Activated naive CD4-positive, alpha-beta T cell treated with anti-CD3 and anti-CD28 coated beads, Interleukin-2, amount 10 ng/mL, durations not matched to agents 5 hours and 36 hours (primary cell): ENCODE measurements at places on chromosomes 12 and 14. TPM values are rescaled to one million over a fixed set of nuclear protein-coding genes. Genes with fewer than 3 reads are reported as not detected.

RIPK3 gene
- 35.0 TPM for total RNA-seq

TMEM260 gene
- 18.1 TPM for total RNA-seq

ERP27 gene
- total RNA-seq = 12.9 TPM

TRHDE gene
- not detected for total RNA-seq

BEGAIN gene
- 1.2 TPM for total RNA-seq

SLC25A3 gene
- 393 TPM for total RNA-seq

HOXC11 gene
- not detected for total RNA-seq

CCDC60 gene
- total RNA-seq = not detected

KIF21A gene
- 16.3 TPM for total RNA-seq

HOTAIR gene
- not detected for total RNA-seq

LACRT gene
- total RNA-seq = not detected

ALKBH1 gene
- total RNA-seq = 14.0 TPM

PPP1R1A gene
- total RNA-seq = not detected

AKAP3 gene
- total RNA-seq = 1.8 TPM

TEP1 gene
- total RNA-seq = 44.5 TPM

GYS2 gene
- not detected for total RNA-seq

PPP4R3A gene
- 115 TPM for total RNA-seq

C12orf60 gene
- 0.66 TPM for total RNA-seq

RHOF gene
- 153 TPM for total RNA-seq

OR4E2 gene
- not detected for total RNA-seq

TCL1B gene
- not detected for total RNA-seq

TTC6 gene
- total RNA-seq = not detected

MYL2 gene
- not detected for total RNA-seq

BCL11B gene
- total RNA-seq = 106 TPM

CAPS2 gene
- total RNA-seq = 2.3 TPM

SUOX gene
- 3.5 TPM for total RNA-seq

ACOT4 gene
- total RNA-seq = 0.86 TPM

GRIN2B gene
- total RNA-seq = not detected

KLRC1 gene
- total RNA-seq = not detected

RAB35 gene
- 76.7 TPM for total RNA-seq

MEG3 gene
- not detected for total RNA-seq

RFX4 gene
- not detected for total RNA-seq

SLC24A4 gene
- total RNA-seq = not detected

EXD2 gene
- total RNA-seq = 5.7 TPM

CIROP gene
- total RNA-seq = not detected

CLMN gene
- 1.5 TPM for total RNA-seq

ACSM4 gene
- total RNA-seq = not detected

CAND1 gene
- 152 TPM for total RNA-seq

FAM234B gene
- total RNA-seq = 4.0 TPM

GPR84 gene
- total RNA-seq = 0.31 TPM

PTGER2 gene
- total RNA-seq = 158 TPM

SNW1 gene
- 106 TPM for total RNA-seq

SYNDIG1L gene
- total RNA-seq = not detected

KCNC2 gene
- not detected for total RNA-seq

MYF6 gene
- not detected for total RNA-seq

ANO2 gene
- not detected for total RNA-seq

GZMB gene
- total RNA-seq = 61.9 TPM

CATSPERB gene
- total RNA-seq = 3.3 TPM

BICDL1 gene
- total RNA-seq = 54.4 TPM
